ENCODE measurements at places on chromosomes 16 and 17. TPM values are rescaled to one million over a fixed set of nuclear protein-coding genes. Genes with fewer than 3 reads are reported as not detected.

GRCh38 chr17:74763565-74764387, 12.4 kb downstream of the NAT9 start:
- peaks cover 33% of the 10 kb centered on the region for H3K36me3 ChIP-seq
- H3K4me3 ChIP-seq = no peak overlapping the region
- peaks cover 53% of the 10 kb centered on the region for H3K4me1 ChIP-seq
- no peak overlapping the region for H3K27ac ChIP-seq

DNA sequence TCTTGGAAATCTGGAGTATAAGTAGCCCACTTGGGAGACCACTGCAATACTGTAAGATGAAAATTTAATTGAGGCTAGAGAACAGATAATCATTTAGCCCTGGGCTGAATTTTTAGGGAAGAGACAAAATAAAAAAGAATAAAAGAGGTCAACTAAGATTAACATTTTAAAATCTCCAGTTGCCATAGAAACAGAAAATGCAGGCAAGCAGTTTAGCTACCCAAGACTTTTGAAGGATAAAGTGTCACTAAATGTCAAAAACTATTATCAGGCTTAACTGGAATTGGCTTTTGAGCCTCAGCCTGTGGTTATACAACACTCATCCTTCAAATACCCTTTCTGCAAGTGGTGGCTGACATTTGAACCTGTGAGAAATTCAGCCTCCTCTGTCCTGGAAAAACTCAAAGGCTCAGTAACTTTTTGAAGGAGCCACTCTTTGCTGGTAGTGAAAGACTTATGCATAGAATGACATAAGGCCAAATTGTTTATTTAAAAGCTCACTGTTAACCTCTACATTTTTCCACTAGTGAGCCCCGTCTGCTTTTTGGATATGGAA, 220.7 kb upstream of the KCNJ16 start:
- H3K27me3 ChIP-seq = no peaks in the 10 kb centered on the region
- no peak for DNase-seq
- no peak overlapping the region for H3K4me3 ChIP-seq
- no peaks in the 10 kb centered on the region for H3K4me1 ChIP-seq

DNA sequence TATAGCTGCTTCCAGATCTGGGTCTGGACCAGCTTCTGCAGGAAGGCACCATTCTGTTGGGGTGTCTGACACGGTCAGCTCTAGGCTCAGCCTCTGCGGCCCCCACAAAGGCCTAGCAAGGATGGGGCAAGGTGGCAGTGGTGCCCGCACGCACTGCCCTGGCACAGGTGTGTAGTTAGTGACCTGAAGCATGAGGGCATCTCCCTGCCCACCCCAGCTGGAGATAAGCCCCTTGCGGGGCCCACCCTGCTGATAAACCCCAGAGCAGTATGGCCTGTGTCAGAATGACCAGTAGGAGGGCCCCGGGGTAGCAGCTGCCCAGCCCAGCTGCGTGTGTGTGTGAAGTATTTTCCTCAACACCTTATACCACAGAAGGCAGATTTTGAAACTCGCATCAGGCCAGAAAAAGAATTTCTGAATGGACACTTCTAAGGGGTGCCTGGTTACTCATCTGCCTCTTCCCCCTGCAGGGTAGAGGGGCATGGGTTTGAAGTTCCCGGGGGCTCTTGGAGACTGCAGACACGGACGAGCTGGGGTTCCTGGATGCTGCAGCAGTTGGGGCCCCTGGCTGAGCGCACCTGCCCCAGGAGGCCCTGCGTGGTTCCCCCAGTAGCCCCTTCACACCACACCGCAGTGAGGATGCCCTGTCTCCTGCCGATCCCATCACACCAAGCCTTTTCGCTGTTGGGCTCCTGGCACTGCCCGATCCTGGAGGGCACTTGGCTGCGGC, 4.5 kb downstream of the ARHGDIA start:
- H3K27me3 ChIP-seq = no peaks in the 10 kb centered on the region
- H3K27ac ChIP-seq = peak overlapping the region; percentile 93
- peaks cover 70% of the 10 kb centered on the region for H3K36me3 ChIP-seq
- peaks cover 83% of the 10 kb centered on the region for H3K4me1 ChIP-seq
- H3K4me3 ChIP-seq = no peak overlapping the region

DNA sequence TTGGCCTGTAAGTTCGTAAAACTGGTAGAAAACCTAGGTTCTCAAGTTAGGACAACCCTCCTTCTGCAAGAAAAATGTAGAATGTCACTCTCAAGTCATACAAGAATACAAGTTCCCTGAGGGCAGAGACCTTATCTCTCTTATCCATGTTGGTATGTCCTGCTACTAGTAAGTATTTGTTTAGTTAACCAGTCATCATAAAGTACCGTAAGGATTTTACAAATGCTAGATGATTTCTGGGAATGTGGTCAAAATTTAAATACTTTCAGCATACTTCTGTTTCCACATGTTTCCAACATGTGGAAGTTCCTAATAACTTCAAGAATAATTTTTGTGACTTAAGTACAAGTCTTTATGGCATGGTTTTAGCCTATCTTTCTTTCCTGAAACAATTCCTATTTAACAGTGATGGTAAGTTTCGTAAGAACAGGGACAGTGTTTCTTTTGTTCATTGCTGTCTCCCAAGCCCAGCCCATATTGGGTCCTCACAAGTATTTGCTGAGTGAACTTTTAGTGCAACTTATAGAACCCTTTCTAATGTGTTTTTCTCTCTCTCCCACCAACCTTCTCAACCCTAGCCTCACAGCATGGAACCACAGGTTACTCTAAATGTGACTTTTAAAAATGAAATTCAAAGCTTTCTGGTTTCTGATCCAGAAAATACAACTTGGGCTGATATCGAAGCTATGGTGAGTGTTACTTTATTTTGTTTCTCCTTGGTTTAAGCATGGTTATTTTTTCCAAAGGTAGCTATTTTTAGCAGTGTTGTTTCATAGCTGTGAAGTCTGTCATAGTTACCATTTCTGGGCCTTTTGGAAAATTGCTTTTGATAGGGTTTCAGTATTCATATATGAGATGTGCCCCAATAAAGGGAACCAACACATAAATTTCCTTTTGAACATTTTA, 4.5 kb downstream of the NBR1 start:
- H3K4me1 ChIP-seq = no peaks in the 10 kb centered on the region
- DNase-seq = no peak
- H3K36me3 ChIP-seq = peaks cover 38% of the 10 kb centered on the region
- H3K27ac ChIP-seq = no peak overlapping the region

Gene CPHXL2
- not detected for total RNA-seq

- no peak overlapping the region for H3K4me3 ChIP-seq
- no peak for DNase-seq
- H3K27ac ChIP-seq = no peak overlapping the region
- H3K27me3 ChIP-seq = peaks cover 68% of the 10 kb centered on the region
Measured at GRCh38 chr17:79443026-79443425, 167.8 kb downstream of the RBFOX3 start.

DNA sequence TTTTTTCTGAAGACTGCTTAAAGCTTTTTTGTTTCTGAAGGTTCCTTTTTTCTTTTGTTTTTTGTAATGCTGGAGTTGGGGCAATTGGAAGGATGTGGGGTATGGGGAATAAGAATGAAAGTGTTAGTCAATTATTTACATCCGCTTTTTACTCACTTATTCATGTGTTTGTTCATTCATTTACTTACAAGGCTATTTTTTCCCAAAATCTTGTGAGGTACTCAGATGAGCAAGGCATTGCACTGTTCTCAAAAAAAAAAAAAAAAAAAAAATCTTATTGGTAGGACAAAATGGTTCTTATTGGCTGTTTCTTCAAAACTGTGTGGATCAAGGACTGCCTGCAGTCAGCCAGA, 55.7 kb downstream of the PLD6 start:
- DNase-seq = no peak
- peaks cover 37% of the 10 kb centered on the region for H3K36me3 ChIP-seq
- H3K4me3 ChIP-seq = no peak overlapping the region

DNA sequence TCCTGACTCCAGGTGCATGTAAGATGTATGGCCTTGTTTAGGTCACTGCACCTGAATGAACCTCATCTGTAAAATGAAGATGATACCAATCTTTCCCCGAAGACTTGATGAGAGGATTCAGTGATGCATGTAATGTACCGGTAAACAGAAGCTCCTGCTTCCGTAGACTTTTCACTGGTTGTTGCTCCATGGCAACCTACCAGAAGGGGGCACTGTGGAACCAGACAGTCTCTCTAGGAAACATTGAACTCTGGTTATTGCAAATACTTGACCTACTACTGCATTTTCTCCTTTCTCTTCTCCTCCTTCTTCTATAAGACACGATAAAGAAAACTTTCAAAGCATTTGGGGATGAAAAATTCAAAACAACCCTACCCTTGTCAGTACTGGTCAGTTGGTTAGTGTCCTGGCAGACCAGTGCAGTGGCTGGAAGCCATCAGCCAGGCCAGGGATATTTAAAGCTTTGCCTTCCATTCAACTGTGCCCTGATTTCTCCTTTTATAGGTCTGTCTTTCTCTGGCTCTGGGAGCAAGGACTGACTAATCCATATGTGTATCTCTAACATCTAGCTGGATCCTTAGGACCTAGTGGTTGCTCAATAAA, 667.4 kb upstream of the SALL1 start:
- H3K4me3 ChIP-seq = no peak overlapping the region
- no peak overlapping the region for H3K27ac ChIP-seq
- H3K27me3 ChIP-seq = no peaks in the 10 kb centered on the region
- no peaks in the 10 kb centered on the region for H3K36me3 ChIP-seq
- H3K4me1 ChIP-seq = no peaks in the 10 kb centered on the region
- DNase-seq = peak; percentile 16

All from K562 (cell line).